ENCODE measurements at places on chromosomes 16 and 17.

DNA sequence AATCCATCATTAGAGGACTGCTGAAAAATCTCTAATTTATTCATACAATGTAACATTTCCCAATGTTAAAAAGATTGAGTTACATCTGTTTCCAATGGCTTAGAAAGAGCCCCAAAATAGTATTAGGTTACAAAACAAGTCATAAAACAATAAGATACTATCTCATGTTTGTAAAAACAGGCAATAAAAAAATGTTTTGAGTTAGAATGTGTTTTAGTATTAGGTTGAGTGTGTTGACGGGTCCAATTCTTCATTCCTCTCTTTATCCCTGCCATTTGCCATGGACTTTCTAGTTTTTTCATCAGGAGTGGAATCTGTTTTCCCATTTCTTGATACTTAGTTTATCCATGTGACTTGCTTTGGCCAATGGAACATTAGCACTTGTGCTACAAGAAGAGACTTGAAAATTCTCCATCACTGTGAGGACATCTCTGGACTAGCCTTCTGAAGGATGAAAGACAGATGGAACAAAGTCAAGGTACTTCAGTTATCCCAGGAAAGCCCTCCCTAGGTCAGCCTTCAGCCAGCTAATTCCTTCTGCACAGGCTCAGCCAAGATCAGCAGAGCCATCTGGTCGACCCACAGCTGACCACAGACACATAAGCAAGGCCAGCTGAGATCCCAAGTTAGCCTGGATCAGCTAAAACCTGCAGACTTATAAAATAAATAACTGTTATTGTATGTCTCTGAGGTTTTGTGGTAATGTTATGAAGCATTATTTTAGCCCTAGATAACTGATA, 83.3 kb downstream of the HS3ST3A1 start:
- H3K27me3 ChIP-seq: no peaks in the 10 kb centered on the region
- H3K36me3 ChIP-seq: no peaks in the 10 kb centered on the region
- no peaks in the 10 kb centered on the region for H3K4me1 ChIP-seq
- no peak for DNase-seq

- H3K27me3 ChIP-seq: no peaks in the 10 kb centered on the region
- no peak for DNase-seq
- H3K4me3 ChIP-seq: no peak overlapping the region
- H3K27ac ChIP-seq: no peak overlapping the region
- H3K4me1 ChIP-seq: no peaks in the 10 kb centered on the region
These were observed 36.7 kb upstream of the HELZ start for GRCh38 chr17:67281743-67282142.

DNA sequence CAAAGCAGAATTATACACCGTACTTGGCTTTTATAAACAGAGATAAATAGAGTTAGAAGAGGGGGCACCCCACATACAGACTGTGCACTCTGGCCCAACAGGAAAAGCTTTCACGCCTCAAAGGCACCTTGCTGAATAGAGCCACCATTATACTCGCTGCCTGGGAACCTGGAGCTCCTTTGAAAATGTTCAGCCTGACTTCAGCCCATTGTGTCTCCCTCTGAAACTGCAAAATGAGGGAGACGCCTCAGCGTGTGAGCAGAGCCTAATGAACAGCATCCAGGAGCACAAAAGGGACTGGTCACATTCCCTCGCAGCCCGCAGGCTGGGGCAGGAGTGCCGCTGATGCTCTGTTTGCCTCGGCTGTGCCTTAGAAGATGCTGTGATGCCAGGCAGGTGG, 46.3 kb downstream of the ABCC12 start:
- H3K27me3 ChIP-seq: no peaks in the 10 kb centered on the region
- no peak overlapping the region for H3K27ac ChIP-seq
- no peak for DNase-seq
- no peak overlapping the region for H3K4me3 ChIP-seq

DNA sequence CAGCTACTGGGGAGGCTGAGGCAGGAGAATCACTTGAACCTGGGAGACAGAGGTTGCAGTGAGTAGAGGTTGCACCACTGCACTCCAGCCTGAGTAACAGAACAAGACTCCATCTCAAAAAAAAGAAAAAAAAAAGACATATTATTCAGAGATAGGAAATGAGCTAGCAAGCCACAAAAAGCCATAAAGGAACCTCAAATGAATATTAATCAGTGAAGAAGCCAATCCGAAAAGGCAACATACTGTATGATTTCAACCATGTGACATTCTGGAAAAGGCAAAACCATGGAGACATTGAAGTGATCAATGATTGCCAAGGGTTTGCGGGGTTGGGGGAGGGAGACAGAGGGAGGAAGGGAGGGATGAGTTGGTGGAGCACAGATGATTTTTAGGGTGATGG, 8.4 kb upstream of the EXOC7 start:
- H3K36me3 ChIP-seq: no peaks in the 10 kb centered on the region
- H3K27ac ChIP-seq: no peak overlapping the region
- H3K27me3 ChIP-seq: no peaks in the 10 kb centered on the region
- no peaks in the 10 kb centered on the region for H3K4me1 ChIP-seq

GRCh38 chr17:32777436-32777835, 99.5 kb downstream of the MYO1D start:
- H3K4me1 ChIP-seq: no peaks in the 10 kb centered on the region
- no peaks in the 10 kb centered on the region for H3K36me3 ChIP-seq
- no peak overlapping the region for H3K4me3 ChIP-seq
- H3K27ac ChIP-seq: no peak overlapping the region

- peaks cover 31% of the 10 kb centered on the region for H3K4me1 ChIP-seq
- no peak for DNase-seq
- H3K27ac ChIP-seq: no peak overlapping the region
- H3K27me3 ChIP-seq: no peaks in the 10 kb centered on the region
These were observed 4.4 kb downstream of the TMEM204 start for GRCh38 chr16:1537763-1538289.

- H3K4me3 ChIP-seq: no peak overlapping the region
- peaks cover 21% of the 10 kb centered on the region for H3K27me3 ChIP-seq
- H3K36me3 ChIP-seq: no peaks in the 10 kb centered on the region
- no peak for DNase-seq
These were observed 1.6 kb upstream of the ETV4 start for GRCh38 chr17:43547659-43548256.

GRCh38 chr17:73335591-73336407, 24.0 kb upstream of the CDC42EP4 start:
- no peaks in the 10 kb centered on the region for H3K27me3 ChIP-seq
- no peaks in the 10 kb centered on the region for H3K4me1 ChIP-seq
- no peak for DNase-seq
- H3K36me3 ChIP-seq: no peaks in the 10 kb centered on the region
- no peak overlapping the region for H3K27ac ChIP-seq
- H3K4me3 ChIP-seq: no peak overlapping the region

GRCh38 chr16:14378689-14379467, 251.2 kb downstream of the PARN start:
- no peak overlapping the region for H3K27ac ChIP-seq
- no peak overlapping the region for H3K4me3 ChIP-seq
- no peaks in the 10 kb centered on the region for H3K27me3 ChIP-seq
- no peak for DNase-seq
- H3K4me1 ChIP-seq: no peaks in the 10 kb centered on the region

DNA sequence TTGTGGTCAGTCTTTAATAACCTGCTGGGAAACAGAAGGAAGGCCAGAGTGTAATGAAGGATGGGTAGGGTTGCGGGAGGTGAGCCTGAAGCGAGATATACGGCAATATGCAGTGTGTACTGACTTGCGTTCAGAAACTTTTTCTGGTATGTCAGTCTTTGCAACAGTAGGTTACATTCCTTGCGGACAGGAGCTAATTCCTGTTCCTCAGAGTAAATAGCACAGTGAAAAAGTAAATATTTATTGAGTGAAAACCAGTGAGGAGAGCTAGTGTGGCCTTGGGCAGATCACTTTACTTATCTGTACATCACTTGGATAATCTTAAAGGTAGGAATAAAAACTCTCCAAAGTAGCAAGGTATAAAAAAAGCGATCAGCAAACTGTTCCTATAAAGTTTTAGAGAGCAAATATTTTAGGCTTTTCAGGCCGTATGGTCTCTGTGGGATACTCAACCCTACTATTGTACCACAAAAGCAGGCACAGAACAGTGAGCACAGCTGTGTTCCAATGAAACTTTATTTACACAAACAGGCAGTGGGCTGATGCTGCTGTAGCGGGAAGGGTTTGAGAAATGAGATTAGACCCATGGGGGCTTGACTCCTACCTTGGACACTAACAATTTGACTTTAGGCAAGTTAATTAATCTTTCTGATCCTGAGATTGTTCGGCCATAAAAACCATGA, 348.0 kb downstream of the UTP18 start:
- no peaks in the 10 kb centered on the region for H3K27me3 ChIP-seq
- DNase-seq: no peak
- no peaks in the 10 kb centered on the region for H3K4me1 ChIP-seq
- H3K36me3 ChIP-seq: no peaks in the 10 kb centered on the region
- no peak overlapping the region for H3K27ac ChIP-seq

GRCh38 chr17:19004421-19005136, at the start of gene FAM83G:
Gene FAM83G (minus strand): TSS chr17:19004764. CDS start chr17:19004041, 723 bp downstream.
- H3K27ac ChIP-seq: peak within 1 kb of the TSS; percentile 48
- DNase-seq: peak; percentile 78
- peaks cover 3% of the 10 kb centered on the region for H3K36me3 ChIP-seq
- no peaks in the 10 kb centered on the region for H3K27me3 ChIP-seq
- peaks cover 26% of the 10 kb centered on the region for H3K4me1 ChIP-seq

GRCh38 chr17:10171581-10171981, 26.8 kb downstream of the GAS7 start:
- H3K27ac ChIP-seq: peak overlapping the region; percentile 42
- H3K4me1 ChIP-seq: peaks cover 33% of the 10 kb centered on the region
- H3K4me3 ChIP-seq: peak overlapping the region; percentile 30

DNA sequence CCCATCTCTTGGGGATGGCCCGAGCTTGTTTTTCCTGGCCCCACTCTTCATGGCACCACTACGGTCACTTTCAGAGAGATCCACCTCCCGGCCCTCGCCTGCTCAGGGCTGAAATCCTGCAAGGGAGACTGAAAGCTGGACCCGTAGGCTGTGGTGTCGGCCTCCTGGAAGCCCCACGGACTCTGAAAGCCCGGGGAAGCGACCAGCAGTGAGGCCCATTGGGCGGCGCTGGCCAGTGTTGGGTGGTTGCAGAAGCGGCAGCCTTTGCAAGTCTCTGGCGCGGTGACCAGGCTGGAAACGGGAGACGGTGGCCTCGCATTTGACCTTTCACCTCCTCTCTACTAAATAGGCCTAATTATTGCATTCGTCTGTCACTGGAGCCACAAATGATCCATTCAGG, 186.0 kb upstream of the FOXF1 start:
- H3K27me3 ChIP-seq: no peaks in the 10 kb centered on the region
- H3K4me3 ChIP-seq: no peak overlapping the region
- no peaks in the 10 kb centered on the region for H3K4me1 ChIP-seq
- no peak overlapping the region for H3K27ac ChIP-seq

DNA sequence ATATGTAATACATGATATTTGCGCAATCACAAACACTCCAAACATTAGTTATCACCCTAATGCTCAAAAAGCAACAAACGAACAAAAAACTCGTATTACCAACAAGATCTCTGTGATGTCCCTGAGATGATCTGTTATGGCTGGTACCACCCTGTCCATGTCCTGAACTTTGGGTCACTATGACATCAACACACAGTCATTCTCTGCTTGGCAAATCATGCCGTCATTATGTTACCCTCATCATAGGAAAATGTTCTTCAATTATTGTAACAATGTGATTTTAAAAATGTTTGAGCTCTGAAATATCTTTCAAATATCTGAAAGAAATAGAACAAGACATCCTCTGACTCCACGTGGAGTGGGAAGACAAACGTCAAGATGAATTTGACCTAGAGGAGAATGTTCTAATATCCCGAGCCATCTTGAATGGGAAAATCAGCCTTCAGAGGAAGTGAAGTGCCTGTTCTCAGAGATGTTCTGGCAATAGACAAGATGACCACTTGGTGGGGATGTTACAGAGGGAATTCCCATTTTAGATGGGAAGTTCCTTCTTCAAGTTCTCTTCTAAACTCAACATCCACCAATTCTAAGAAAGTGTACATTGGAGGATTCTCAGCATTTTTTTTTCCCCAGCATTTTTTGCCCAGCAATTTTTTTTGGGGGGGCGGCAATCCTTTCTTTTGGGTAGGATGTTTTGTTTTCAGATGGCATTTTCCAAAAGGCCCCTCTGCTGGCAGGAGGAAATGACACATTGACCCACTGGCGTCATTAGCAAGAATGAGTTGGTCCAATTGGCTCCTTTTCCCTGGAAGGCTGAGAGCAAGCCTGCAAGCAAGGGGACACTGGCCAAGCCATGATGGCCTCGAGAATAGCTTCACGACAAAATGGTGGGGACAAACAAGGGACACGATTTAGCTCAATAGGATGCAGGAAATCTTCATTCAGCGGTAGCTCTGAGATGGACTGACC, 3.7 kb upstream of the HSD17B2 start:
- H3K4me1 ChIP-seq: no peaks in the 10 kb centered on the region
- H3K4me3 ChIP-seq: no peak overlapping the region
- no peak overlapping the region for H3K27ac ChIP-seq
- no peaks in the 10 kb centered on the region for H3K36me3 ChIP-seq
- no peaks in the 10 kb centered on the region for H3K27me3 ChIP-seq
- no peak for DNase-seq

- peak; percentile 34 for DNase-seq
- H3K4me1 ChIP-seq: peaks cover 38% of the 10 kb centered on the region
- H3K27me3 ChIP-seq: no peaks in the 10 kb centered on the region
- H3K36me3 ChIP-seq: peaks cover 33% of the 10 kb centered on the region
- peak overlapping the region; percentile 98 for H3K4me3 ChIP-seq
- peak overlapping the region; percentile 98 for H3K27ac ChIP-seq
These were observed 1.3 kb upstream of the CYBA start for GRCh38 chr16:88651989-88652761.

DNA sequence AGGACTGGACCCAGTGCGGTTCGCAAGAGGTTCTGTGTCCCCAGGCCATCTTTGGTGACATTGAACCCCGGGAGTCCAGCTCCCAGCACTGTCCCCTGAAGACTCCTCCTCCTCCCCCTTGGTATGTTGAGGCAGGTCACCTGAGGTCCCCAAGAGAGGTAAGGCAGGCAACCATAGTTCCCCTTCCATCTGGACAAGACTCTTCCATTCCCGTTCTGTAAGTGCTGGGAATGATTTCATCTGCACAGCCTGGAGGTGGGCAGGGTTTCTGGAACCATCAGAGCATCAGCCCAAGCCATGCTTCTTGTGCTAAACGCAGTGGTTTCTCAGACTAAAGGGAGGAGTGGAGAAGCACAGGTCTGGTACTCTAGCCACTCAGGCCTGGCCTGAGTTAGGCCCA, 24.9 kb downstream of the COPZ2 start:
- no peaks in the 10 kb centered on the region for H3K36me3 ChIP-seq
- H3K4me1 ChIP-seq: peaks cover 14% of the 10 kb centered on the region
- H3K27ac ChIP-seq: no peak overlapping the region
- H3K27me3 ChIP-seq: peaks cover 27% of the 10 kb centered on the region
- DNase-seq: no peak

DNA sequence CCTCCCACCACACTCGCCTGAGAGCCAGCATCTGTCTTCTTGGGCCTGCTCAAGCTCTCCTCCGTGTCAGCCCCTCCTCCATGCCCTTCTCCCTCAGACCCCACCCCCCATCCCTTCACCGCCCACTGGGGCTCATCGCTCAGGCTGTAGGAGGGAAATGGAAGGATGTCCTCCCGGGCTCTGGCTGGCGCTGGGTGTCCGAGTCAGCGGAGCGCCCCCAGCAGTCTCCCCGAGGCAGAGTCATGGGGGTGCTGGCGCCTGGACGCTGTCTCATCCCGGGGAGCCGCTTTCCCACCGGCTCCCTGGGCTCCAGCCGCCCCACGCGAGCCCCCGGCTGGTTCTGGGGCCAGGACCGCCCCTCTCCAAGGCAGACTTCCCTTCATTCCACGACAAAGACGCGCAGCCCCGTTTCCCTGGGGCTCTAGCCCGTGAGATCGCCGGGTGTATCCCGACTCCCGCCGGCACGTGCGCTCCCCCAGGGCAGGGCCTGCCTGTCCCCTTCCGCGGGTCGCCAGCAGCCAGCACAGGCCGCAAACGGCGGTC, 428 bp upstream of the ANTKMT start:
- peak overlapping the region; percentile 54 for H3K27ac ChIP-seq
- peaks cover 11% of the 10 kb centered on the region for H3K27me3 ChIP-seq
- peaks cover 23% of the 10 kb centered on the region for H3K4me1 ChIP-seq
- peak overlapping the region; percentile 34 for H3K4me3 ChIP-seq
- H3K36me3 ChIP-seq: no peaks in the 10 kb centered on the region

All from B cell (primary cell).